Stimulated activated CD4-positive, alpha-beta T cell treated with anti-CD3 and anti-CD28 coated beads, Interleukin-15, amount 100 ng/mL, for 1 hour (primary cell): ENCODE measurements at places on chromosomes 6 and 20.

- no peak for DNase-seq
These were observed 24.1 kb upstream of the CCR6 start for GRCh38 chr6:167098825-167099225.

DNA sequence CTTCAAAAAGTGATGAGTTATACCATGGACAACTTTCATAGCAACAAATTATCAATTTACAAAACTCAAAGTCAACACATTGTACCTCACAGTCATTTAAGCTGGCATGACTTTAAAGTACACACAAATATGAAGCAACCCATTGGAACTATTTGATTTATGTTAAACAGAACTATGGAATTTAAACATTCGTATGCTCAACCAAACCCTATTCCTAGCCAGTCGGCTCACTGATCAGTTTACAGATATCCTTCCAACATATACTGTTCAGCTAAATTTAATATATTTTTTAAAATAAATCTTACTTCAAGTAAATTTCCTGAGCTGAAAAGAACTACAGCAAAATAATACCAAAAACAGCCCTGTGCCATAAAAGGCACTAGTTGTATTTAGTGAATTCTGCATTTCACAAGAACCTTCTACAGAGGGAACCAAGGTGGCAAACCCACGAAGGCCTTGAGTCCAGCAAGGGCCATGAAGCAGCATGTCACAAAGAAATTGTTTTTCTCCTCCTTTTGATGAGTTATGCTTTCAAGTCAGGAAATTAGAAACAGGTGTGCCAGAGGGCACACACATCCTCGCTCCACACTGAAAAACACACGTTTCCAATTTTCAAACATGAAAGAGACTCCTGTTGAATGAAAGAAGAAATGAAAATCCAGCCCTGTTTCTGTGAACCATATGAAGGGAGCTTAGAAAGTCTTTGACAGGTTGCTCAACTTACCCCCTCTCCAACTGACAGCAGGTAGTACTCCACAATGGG, 122.8 kb downstream of the TASP1 start:
- no peak for DNase-seq

DNA sequence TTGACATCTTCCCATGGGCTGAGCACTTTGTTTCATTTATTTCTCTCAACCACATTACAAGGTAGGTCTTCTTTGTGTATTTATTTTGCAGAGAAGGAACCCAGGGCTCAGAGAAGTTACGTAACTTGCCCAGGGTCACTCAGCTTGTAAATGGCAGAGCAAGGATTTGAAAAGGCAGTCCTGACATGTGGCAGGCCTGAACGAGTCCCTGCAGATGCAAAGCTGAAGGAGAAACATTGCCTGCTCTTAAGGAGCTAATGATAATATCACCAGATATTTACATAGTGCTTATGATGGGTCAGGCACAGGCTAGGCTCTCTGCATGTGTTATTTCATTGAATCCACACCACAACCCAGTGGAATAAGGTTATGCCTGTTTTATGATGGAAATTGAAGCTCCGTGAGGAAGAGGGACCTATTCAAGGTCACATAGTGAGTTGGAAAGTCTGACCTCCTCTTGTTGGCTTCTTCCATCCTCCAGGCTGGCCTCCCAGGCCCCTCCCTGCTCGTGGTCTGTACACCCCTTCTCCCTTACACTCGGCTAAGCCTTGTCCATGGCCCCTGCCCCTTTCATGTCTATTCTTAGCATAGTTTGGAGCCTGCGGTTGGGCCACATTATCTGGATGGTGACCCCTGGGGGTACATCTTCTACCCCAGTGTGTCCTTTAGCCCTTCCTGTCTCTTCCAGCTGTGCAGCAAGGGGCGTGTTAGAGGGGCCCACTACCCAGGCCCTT, 12.5 kb downstream of the MYH7B start:
- DNase-seq = no peak

- no peak for DNase-seq
These were observed 24.8 kb downstream of the TASP1 start for GRCh38 chr20:13613917-13614316.

DNA sequence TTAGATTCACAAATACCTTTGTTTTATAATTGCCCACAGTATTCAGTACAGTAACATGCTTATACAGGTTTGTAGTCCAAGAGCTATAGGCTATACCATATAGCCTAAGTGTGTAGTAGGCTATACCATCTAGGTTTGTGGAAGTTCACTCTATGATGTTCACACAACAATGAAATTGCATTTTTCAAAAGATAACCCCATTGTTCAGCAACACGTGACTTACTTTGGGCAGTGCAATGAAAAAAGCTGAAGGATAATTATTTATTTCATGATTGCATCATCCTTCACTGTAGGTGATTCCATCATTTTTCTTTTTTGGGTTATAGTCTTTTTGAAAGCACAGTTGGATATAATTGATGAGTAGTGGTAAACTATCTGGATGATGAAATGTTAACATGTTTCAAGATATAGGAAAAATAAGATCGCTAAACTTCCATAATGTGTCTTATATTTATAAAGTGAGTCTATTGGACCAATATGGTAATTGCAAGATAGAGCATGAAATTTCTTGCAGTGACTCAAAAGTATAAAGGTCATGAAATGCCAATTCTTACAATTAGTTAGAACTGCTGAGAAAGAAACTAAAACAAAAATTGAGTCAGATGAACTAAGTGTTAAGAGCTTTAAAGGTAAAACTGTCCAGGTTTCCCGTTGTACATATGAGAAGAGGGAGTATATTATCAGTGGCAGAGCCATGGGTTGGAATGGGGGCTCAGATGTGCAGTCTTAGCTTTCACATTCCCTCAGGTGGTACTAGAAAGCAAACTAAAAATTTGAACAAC, 164.4 kb downstream of the ZFAND3 start:
- DNase-seq = no peak

- no peak for DNase-seq
These were observed 3.6 kb downstream of the GTSF1L start for GRCh38 chr20:43723186-43723585.

GRCh38 chr20:34582911-34583310, 24.4 kb downstream of the MAP1LC3A start:
- DNase-seq = no peak

GRCh38 chr6:66396549-66396948, 689.5 kb upstream of the EYS start:
- DNase-seq = no peak

GRCh38 chr20:20205141-20205861, 153.0 kb downstream of the CFAP61 start:
- DNase-seq = no peak

GRCh38 chr6:56758553-56758952, 115.9 kb upstream of the DST start:
- no peak for DNase-seq

GRCh38 chr20:13213335-13213734, 7.7 kb upstream of the ISM1 start:
- no peak for DNase-seq

- DNase-seq = no peak
These were observed 26.5 kb upstream of the BTBD3 start for GRCh38 chr20:11891077-11891775.

- DNase-seq = no peak
These were observed 686.7 kb downstream of the COL12A1 start for GRCh38 chr6:74519163-74519562.

DNA sequence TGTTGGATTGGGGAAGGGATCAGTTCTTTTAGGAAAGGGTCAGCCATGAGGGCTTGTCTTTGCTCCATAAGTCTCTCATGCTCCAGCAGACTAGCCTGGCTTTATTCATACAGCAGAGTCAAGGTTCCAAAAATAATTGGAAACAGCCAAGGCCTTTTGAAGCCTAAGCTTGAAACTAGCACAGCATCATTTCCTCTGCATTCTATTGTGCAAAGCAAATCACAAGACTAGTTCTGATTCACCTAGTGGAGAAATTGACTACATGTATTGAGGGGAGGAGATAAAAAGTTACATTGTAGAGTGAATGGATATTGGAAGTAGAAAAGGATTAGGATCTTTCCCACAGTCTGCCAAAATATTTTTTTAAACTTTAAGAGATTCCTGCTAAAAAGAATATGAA, 159.3 kb upstream of the PLCB4 start:
- DNase-seq = no peak

DNA sequence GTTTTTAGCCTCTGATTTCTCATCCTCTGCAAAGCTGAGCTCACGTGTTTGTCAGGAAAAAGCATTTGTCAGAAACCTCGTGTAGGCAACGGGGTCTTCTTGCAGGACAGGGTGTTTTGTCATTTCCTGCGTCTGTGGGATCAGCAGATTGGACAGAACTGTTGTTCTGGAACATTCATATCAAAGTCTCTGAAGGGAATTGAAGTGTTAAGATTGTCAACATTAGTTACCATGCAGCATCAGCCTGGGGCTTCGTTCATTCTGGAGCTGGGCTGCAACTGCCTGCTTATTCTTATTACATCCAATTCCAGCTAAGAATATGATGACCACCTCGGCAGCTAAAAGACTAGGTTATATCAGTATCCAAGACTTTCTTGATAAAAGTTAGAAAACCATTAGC, 71.0 kb upstream of the RALGAPA2 start:
- no peak for DNase-seq

DNA sequence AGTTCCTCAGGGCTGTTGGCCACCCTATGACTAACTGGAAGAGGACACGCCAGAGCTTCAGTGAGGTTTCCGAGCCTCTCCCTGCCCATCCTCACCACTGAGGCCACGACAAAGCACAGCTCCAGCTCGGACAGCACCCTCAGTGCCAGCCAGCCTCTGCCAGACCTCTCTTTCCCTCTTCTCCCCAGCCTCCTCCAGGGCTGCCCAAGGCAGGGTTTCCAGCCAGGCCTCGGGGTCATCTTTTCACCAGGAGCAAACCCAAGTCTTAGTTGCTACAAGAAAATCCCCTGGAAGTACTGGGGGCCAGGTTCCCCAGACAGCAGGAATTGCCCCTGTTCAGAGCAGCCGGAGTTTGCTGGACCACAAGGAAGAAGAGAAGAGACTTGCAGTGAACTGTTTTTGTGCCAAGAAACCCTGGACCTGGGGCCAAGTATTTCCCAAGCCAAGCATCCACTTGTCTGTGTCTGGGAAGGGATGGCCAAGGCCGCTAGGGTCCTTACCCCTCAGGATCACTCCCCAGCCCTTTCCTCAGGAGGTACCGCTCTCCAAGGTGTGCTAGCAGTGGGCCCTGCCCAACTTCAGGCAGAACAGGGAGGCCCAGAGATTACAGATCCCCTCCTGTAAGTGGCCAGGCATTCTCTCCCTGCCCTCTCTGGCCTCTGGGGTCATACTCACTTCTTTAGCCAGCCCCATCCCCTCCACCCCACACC, 41.6 kb downstream of the PLAGL2 start:
- no peak for DNase-seq

- no peak for DNase-seq
These were observed 40.0 kb downstream of the EIF2S2 start for GRCh38 chr20:34072076-34072475.

- DNase-seq = no peak
These were observed 117.1 kb upstream of the RAB32 start for GRCh38 chr6:146426516-146426915.

DNA sequence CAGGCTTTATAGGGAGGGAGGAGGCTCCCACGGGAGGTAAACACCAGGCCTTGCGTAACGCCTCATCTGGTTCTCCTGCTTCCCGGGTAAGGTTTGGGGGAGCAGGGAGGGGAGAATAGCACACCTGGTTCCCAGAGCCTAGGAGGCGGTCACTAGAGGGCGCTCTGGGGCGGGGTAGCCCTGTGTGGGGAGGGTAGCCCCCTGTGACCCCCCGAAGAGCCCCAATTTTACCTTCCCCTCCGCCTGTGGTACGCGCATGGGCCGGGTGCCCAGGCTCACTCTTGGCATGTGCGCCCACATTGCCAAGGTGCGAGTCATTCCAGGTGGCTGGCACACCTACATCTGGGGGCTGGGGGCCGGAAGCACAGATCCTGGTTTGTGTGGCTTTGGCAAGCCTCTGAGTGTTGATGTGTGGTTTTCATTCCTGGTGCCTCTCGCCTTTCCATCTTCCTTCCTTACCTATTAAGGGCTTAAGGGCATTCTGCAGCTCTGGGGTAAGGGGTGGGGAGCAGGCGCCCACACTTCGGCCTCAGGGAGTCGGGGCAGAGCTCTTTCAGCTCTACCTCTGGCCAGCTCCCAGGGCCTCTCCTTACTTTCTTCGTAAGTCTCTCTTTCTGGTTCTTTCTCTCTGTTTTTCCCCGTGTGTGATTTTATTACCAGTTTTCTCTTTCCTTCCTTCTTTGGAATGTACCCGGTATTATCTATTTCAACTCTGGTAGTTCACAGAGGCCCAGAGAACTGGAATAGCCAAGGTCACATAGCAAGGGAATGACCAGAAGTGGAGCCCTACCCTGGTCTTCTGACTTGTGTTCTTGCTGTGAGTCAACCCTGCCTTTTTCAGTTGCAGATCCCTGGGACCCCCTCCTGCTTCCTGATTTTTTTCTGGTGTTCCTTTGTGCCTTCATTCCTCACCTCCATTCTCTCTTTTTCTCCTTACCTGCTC, 492 bp upstream of the RNF39 start:
- DNase-seq = no peak

DNA sequence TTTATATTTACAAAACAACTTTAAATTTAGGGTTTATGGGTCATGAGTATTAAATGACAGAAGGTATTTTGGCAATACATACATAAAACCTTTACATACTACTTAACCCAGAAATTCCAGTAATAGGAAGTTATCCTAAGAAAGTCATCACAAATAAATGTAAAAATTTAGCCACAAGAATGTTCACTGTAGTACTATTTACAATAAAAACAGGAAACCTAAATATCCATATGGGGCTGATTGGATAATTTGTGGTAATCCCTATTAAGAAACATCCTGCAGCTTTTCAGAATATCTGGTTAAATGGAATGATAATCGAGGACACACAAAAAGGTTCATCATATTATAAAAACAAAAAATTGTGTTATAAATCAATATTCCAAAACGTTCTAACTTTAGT, 44.4 kb downstream of the TRAM2 start:
- no peak for DNase-seq

DNA sequence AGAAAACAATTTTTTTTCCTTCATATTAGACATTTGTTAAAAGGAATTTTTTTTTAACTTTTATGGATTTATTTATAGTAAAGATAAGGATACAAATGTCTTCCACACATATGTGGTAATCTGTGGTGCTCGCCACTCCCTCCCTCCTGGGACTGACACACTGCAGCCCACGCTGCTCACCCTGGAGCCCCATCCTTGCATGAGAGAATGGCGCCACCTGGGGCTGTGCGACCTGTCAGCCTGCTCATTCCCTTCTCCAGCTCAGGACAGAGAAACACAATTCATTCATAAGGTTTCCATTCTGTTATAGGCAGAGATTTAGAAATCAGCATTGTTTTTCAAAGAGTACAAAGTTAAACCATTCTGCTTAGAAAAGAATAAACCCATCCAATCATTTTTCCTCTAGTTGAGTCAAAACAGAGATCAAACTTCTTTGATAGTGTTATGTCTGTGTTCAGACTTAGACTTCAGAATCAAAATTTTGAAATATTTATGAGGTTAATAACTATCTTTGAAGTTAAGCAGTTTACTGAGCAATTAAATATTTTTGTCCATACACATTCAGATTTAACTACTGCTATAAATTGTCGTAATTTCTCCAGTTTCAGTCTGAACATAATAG, 42.8 kb upstream of the DYNLRB1 start:
- no peak for DNase-seq
